ENCODE measurements at places on chromosomes 5 and 9.
A peak's percentile ranks its signal among the peaks of the same experiment; 100 is the strongest.

DNA sequence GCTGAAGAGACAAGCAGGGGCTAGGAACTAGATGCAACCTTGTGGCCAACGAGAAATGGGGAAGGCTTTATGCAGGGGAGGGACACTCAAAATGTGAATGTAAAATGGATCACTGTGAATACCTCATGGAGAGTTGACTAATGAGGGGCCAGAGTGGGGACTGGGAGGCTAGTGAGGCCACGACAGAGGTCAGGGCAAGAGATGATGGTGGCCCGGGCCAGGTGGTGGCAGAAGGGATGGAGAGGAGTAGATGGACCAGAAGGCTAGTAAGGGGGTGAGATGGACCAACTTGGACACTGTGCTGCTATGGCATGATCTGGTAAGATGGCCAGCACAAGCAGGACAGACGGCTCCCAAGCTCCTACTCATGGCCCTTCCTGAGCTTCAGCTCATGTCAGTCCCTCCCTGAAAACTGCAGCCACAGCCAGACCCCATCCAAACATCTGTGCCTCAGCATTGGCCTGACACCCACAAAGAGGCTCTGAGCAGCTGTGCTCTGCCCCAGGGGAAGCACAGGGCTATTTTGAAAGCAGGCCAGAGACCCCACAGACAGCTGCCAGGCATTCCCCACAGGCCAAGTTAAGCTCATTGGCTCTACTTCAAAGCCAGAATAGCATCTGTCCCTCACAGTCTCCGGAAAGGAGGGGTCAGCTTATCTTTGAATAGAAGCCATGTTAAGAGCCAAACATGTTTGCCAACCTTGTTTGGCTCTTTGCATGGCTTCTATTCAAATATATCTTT is 22.1 kb downstream of the P4HA2 start:
- no peak for DNase-seq

GRCh38 chr5:58751222-58751837 is 168.5 kb downstream of the RAB3C start:
- DNase-seq: peak; percentile 60

- no peak for DNase-seq
These were observed 27.9 kb downstream of the TMEM215 start for GRCh38 chr9:32811246-32811645.

GRCh38 chr5:73687357-73687756 is 61.4 kb downstream of the ARHGEF28 start:
- no peak for DNase-seq

DNA sequence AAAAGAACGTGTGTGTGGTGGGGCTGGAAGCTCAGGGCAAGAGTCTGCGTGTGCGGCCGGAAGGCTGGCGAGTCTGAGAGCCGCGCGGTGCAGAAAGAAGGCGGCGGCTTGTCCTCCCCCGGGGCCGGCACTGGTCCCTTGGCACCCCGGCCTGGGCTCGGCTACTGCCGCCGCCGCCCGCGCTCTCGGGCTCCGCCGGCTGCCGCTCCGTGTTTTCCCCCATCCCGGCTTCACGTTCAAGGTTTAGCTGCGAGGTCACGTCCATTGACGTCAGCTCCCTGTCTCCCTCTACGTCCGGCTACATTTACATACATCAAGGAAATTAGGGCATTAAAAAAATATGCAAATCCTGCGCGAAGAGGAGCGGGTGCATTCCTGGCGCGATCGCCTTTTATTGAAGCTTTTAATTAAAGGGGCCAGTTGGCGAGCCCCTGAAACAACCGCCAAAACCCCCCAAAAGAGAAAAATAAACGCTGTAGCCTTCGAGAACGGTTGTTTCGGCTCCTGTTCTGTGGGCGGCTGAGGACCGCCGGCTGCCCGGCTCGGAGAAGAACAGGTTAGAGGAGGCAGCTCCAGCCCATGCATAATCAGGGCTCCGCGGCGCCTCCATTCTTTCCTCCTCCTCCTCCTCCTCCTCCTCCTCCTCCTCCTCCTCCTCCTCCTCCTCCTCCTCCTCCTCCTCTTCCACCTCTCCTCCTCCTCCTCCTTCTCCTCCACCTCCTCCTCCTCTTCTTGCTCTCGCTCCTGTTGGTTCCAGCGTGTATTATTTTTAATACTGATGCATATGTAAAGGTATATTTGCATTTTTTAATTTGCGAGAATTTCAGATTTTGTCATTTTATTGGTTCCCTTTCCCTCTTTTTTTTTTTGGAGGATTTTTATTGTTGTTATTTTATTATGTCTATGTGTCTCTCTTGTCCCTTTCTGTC is 207.0 kb downstream of the MEF2C start:
- no peak for DNase-seq

DNA sequence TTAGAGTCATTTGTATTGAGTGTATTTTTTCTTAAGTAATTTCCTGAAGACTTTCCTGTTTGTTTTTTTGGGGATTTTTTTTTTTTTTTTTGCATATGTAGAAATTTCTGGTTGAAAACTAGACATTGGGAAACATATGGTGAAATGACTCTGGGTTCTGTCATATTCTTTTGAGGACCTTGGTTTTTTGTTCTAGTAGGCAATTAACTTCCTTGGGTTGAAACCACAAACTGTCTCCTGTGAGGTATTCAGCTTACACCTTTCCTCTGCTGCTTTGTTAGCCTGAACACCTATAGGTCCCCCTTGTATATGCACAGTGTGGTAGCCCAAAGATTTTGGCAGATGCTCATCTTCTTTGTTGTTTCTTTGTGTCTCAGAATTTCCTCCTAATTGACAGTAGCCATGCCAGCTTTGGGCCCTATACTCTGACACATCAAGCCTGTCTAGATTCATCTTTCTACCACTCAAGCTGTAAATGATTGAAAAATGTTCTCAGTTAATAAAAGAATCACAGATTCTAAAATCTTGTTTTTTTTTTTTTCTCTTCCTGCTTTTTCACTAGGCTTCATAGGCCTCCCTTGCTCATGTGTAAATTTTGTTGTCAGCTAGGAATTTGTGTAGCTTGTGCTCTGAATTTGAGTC is 140.6 kb downstream of the COMMD10 start:
- no peak for DNase-seq

- no peak for DNase-seq
These were observed 36.2 kb downstream of the UNC5A start for GRCh38 chr5:176846335-176847140.

DNA sequence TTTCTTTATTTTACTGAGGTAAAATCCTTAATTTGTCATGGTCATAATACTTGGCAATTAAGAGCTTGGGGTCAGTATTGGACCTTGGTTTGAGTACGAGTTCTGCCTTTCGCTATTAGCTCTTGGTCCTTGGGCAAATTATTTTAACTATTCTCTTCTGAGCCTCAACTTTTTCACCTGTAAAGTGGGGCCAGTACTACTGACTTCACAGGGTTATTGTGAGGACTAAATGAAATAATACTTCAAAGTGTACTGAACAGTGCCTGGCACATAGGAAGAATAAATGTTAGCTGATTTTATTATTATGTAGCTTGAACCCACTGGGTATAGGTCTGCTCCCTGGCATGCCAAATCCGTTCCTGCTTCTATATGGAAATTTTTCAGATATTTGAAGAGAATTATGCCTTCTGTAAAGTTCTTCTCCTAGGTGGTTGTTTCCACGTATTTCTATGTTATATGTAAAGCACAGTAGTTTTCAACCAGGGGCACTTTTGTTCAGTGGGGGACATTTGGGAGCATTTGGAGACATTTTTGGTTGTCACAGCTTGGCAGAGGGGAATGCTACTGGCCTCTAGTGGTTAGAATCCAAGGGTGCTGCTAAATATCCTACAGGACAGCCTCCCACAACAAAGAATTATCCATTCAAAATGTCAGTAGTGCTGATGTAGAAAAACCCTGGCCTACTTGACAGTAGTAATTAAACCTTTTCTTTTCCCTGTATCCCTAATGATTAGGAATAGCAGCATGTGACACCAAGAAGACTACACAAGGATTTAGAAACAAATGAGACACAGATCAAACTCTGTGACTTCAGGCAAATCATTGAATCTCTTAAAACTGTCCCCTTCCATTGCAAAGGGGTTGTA is 4.5 kb downstream of the RCL1 start:
- DNase-seq: peak; percentile 47

GRCh38 chr5:67390935-67391334 is 194.3 kb upstream of the CD180 start:
- no peak for DNase-seq

DNA sequence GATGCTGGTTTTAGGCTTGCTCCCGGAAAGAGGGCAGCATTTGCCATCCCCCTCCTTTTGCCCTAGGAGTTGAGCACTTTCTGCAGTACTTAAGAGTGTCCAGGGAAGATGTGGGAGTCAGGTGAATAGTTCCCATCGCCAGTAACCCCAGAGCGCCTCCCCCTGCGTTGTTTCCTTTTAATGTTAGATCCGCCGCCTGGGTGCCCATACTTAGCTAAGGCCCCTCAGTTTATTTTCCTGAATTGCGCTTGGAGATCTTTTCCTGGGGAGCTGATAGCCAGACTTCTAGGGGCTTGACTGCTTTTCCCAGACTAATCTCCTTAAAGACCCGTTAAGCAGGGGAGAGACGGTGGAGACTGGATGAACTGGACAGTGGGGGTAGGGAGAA is 377 bp upstream of the PCDHAC2 start:
- DNase-seq: no peak

DNA sequence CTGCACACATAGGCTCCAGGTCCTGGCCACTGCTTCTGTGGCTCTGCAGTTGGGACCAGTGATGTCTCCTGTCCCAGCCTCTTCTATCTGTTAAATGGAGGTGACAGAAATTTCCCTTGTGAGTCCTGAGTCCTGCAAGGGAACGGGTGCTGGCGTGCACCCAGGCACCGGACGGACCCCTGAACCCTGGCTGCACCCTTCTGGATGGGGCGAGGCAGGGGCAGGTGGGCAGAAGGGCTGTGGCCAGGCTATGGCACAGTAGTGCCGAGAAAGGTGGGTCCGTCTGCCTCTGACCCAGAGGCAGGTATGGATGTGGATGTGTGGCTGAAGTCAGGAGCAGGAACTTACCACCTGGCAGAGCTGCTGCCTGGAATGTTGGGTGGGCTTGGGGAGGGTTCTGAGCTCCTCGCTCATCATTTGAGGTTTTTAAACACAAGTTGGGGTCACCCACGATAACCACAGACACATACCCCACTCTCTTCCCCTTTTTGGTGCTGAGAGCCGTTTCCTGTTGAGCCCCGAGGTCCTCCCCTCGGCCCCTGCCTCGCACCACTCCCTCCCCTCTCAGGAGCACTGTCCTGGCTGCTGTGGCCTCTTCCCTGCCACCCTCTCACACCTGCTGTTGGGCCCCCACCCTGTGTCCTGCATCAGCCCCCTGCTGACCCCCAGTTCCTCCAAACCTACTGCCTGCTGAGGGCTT is 82.0 kb downstream of the COL5A1 start:
- DNase-seq: no peak

DNA sequence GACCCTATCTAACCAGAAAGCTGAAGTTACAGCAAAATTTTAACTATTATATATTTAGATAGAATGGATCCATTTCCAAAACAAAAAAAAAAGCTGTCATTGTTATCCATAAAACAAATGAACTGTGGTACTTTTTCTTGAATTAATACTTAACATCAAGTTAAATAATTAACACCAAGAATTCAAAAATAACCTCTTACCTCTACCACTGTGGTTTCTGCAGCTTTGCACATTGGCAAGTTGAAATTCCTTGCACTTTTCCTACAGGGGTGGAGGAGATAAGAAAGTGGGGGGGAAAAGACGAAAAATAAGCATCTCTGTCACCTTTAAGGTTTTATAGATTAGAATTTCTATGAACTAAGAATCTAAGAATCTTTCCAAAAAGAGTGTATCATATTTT is 30.0 kb downstream of the OXCT1 start:
- no peak for DNase-seq

DNA sequence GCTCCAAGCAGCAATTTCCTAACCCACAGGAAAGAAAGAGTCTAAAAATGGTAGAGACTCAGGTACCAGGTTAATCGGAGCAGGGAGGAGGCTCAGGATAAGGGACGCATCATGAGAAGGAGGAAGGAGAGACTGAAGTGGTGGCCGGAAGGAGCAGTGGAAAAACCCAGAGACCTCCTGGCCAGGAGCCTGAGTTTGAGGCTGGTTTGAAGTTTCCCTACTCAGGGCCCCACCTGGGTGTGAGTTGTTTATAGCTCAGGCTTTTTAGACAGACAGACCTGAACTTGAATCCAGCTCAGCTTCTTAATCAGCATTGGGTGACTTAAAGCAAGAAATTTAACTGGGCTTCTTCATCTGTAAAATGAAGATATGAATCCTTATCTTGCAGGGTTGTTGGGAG is 11.9 kb upstream of the AQP7 start:
- DNase-seq: no peak

DNA sequence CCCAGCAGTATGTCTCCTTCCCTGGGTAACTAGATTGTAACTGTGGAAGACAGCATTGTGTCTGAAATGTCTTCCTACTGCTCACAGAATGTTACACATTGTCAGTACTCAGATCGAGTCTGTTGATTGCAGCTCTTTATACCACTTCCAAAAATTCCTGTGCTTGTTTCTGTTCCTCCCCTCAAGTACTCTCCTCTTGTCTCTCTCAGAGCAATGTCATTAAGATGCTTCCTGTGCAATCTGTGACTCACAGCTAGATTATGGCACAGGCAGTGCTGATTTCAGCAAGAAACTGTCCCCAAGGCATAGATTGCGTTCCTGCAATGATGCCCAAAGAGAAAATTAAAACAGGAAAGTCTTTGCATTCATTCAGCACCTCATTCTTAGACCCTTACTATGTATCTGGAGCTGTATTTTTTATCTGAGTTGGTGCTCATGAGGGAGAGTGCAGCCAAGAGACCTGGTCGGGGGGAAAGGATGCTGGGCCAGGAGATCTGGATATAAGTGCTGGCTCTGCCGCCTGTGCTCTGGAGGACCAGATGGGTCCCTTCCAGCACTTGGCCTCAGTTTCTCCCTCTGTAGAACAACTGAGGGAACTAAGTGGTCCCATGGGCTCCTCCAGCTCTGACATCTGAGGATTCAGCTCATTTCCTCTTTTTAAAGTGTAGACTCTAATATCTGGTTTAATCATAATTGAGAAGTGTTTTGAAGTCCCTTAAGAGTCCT is 40.8 kb upstream of the GNPDA1 start:
- DNase-seq: peak; percentile 38

GRCh38 chr9:105243015-105243686 is 1.3 kb upstream of the SLC44A1 start:
- DNase-seq: peak; percentile 80

DNA sequence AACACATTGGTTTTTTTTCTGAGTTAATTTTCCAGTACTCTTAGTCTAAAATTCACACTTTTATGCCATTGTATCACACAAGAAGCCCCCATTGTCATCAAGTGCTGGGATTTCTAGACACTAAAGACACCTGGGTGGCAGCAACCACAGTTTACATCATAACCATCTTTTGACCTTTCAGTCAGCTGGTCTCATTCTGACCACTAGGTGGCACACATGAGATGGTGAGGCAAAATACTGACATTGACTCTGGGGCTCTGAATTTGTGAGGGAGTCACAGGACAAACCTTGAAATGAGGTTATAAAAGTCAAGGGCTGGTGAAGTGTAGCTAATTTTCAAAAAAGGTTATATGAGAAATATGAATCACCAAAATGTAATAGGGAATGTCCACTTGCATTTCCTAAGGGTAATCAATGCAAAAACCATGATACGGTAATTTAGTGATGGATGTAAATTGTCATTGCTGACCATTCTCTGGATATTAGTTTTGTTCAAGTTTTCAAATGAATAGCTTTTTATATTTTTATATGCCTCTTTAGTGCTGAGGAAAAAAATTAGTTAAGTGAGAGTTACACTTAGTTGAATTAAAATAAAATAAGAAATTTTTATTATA is 229.4 kb downstream of the DMAC1 start:
- DNase-seq: peak; percentile 45

Measured in brain microvascular endothelial cell (primary cell).